Activated B cell treated with CpG ODN at 0.5 μM for 24 hours (primary cell): ENCODE measurements at places on chromosomes 16 and 17.

DNA sequence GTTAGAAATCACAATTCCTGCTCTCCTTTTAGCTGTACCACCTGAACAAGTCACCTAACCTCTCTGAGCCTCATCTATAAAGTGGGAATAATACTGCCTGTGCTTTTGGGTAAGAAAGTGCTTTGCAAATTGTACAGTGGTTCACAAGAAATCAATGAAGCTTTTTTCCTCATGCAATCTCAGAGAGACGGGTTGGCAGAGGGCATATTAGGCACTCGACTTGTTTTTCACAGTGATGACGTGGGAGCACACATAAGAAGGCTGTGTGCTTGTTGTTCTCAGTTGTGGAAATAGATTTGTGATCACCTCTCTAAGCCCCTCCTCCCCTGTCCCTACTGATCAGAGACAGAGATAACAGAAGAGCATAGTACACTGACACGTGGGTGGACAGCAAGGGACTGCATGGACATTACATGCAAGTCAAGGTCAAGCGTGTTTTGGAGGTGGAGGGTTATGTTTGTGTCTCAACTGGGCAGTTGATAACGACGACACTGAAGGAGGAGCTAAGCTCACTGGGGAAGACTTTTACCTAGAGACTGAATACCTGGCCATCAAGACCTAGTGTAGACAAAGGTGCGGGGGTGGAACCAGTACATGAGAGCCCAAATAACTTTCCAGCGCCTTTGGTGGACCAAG is 1.7 kb upstream of the GPT2 start:
- no peak for DNase-seq

DNA sequence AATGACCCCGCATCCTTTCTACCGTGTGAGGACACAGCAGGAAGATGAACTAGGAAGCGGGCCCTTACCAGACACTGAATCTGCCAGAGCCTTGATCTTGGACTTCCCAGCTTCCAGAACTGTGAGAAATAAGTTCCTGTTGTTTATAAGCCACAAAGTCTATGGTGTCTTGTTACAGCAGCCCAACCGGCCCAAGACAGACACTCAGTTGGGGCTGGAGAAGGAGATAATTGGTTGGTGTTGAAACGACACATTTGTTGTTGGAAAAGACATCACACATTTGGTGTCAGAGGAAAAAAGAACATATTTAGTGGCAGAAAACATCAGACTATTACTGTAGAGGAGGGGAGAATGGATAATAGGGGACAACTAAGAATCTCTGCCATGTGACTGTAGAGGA is 122.3 kb upstream of the SEC14L1 start:
- DNase-seq = no peak

DNA sequence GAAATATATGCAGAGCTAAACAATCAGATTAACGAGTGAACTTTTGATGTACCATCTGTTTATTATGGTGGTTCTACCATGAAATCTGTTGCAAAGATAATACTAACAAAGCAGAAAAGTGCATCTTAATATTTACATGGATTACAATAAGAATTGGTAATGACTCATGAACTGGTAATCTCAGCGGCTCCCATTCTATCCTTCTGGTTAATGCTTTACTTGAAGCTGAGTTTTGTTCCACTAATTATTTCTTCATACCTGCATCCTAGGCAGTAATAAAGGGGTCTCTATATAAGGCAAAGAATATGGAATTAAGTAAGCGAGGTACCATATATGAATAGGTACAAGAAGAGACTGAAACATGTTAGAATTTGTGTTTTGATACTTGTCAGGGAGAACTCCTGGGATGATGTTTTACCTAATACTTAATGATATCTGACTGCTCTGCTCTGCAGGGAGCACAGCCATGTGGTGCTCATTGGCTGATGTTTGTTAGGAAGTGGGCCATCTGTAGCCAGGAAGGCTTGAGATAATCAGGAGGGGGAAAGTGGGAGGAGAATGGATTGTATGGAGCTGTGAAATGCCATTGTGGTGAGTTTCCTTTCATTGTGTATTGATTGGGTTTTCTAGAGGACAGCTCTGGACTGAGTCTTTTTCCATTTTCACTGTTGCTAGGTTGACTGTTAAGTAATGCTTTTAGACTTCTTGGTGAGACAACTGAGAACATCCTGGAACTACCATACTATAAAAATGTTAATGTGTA is 52.6 kb downstream of the MAP2K6 start:
- DNase-seq = no peak

- DNase-seq = no peak
Measured at GRCh38 chr16:11781773-11782172, 15.3 kb downstream of the ZC3H7A start.

DNA sequence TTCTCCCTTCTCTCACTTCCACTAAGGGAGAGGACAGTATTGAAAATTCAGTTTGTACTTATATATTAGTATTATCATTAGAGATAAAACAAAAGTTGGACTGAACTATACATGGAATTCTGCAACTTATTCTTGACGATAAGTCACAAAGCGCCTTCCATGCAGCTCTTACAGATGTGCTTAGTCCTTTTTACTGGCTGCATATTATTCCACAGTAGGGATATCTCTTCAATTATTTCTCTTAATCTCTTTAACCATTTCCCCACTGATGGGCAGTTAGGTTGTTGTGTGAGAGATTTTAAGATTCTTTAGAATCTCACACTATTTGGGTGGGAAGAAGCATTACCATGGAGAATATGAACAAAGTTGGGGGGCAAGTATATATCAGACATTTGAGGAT is 32.0 kb downstream of the PMFBP1 start:
- no peak for DNase-seq
